ENCODE measurements at places on chromosomes 13 and 19. TPM values are rescaled to one million over a fixed set of nuclear protein-coding genes. Genes with fewer than 3 reads are reported as not detected.

Gene URI1
- total RNA-seq = 60.9 TPM

- peak; percentile 26 for DNase-seq
Measured at GRCh38 chr19:45245334-45245787, at the start of gene EXOC3L2. Gene EXOC3L2, minus strand, starts transcription at chr19:45245407. Its CDS starts 6,362 bp downstream, at chr19:45239045.

GRCh38 chr19:21610341-21610740 is 104.9 kb downstream of the ZNF429 start:
- DNase-seq = no peak

DNA sequence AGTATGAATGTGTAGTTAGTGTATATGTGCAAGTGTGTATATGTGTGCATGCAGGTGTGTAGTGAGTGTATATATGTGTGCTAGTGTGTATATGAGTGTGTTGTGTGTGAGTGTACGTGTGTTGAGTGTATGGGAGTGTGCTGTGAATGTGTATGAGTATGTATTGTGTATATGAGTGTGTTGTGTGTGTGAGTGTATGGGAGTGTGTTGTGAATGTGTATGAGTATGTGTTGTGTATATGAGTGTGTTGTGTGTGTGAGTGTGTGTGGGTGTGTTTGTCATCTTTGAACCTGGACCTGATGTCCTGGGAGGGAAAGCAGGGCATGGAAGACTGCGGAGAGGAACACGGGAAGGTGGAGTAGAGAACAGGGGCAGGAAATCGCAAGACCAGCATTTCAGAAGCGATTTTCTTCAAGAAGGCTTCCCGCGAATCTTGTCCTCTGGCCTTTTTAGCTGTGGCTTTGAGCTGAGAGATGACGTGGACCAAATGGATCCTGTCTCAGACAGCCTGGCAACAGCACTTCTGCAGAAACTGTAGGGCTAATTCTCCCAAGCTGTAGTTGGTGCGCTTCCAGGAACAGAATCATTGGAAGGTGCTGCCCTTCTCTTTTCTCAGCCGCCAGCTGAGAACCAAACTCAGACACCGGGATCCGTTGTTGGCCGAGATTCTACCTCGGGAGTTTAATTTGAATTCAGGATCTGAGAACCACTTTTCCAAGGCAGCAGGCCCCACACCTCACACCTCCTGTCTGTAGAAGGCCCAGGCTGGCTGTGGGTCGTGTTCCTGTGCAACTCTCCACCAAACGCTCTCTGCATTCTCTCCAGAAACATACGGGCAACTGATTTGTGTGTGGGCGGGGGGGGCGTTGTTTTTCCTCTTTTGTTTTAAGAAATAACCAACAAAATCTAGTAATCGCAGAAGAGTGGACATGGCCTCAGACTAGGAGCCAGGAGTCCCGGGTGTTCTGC is 94.7 kb upstream of the RAP2A start:
- peak; percentile 94 for DNase-seq

GRCh38 chr19:12774588-12775555 is at the start of gene HOOK2:
Gene HOOK2, minus strand, starts transcription at chr19:12775552. Its CDS starts 103 bp downstream, at chr19:12775449.
- DNase-seq = no peak

Gene KLK15
- total RNA-seq = not detected

DNA sequence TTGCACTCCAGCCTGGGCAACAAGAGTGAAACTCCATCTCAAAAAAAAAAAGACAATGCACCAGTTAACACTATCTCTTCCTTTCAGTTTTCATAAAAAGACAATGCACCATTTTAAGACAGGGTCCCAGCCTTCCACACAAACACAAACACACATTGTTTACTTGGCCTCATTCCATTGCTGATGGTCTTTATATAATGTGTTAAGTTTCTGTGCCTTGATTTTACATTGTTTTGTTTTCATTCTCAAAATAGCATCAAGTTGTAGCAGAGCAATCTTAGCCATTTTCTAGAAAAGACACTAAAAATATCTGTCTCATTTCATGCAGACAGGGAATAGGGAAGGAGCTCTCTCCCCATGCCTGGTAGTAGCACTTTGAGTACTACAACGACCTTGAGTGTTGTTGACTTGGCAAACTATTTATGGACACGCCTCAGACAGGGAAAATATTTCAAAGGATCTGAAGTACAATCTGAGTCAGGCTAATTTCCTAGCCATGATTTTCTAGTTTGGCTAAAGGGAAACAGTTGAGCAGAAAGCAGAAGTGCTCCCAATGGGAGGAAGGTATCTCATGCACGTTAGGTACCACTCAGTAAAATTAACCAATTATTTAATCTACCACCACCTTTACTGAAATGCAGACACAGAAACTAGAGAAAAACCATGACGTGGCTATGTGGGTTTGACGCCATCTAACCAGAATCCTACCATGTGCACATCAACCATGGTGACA is 120.6 kb downstream of the ABCC4 start:
- DNase-seq = no peak

- DNase-seq = no peak
Measured at GRCh38 chr13:110037925-110038573, 251.7 kb upstream of the IRS2 start.

Gene TBC1D4
- total RNA-seq = 28.7 TPM

Gene SYCN
- not detected for total RNA-seq

DNA sequence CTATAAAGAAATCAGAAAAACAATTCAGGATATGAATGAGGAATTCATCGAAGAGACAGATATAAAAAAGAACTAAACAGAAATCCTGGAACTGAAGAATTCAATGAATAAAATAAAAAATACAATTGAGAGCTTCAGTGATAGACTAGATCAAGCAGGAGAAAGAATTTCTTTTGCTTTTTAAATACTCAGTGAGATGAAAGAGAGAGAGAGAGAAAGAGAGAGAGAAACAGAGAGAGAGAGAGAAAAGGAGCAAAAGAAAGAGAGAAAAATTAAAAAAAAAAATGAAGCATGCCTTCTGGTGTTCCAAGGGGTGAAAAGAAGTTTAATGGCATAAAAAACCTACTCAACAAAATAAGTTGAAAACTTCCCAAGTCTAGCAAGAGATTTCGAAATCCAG is 22.0 kb upstream of the SLC7A9 start:
- no peak for DNase-seq

Gene GRWD1
- 25.1 TPM for total RNA-seq

- DNase-seq = no peak
Measured at GRCh38 chr13:55155046-55155445, 1985.7 kb upstream of the PRR20A start.

GRCh38 chr19:4511300-4512054 is 6.8 kb downstream of the PLIN4 start:
- DNase-seq = no peak

- DNase-seq = no peak
Measured at GRCh38 chr13:95226050-95226449, 75.2 kb downstream of the ABCC4 start.

- DNase-seq = peak; percentile 18
Measured at GRCh38 chr13:42484386-42484785, 89.6 kb upstream of the TNFSF11 start.

DNA sequence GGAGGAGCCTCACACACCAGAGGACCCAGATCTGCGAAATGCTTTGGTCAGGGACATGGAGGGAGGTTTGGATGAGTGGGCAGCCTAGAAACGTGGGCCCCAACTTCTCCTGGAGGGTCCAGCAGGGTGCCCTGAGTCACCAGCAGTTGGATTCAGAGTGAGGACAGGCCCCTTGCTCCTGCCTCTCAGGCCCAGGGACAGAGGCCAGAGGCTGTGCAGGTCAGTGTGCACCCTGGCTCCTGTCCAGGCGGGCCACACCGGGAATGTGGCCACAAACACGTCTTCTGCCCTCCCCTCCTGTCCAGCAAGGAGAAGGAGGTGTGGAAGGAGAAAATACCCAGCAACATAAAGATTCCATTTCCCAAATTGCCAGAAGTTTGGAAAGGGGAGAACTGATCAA is 19.4 kb downstream of the IRS2 start:
- no peak for DNase-seq

- no peak for DNase-seq
Measured at GRCh38 chr19:42153672-42154433, 21.6 kb upstream of the POU2F2 start.

Gene SRRM5
- under 0.01 TPM for total RNA-seq

DNA sequence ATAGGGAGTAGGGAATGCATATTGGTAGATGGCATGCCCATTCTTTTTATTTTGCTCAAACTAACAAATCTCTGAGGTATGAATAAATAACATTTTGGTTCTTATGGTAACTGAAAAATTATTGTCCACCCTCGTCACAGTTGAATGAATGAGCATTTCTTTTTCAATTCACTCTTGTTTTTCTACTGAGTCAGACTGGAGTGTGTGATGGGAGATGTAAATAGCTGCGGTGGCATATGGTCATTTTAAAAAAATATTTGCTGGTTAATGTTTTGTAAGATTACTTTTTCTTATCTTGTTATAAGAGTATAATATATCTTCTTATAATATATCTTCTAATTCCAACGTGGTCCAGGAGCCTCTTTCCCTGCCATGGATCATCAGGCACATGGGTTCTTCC is 586.5 kb downstream of the SLITRK5 start:
- DNase-seq = no peak

Gene PLK5
- total RNA-seq = not detected

DNA sequence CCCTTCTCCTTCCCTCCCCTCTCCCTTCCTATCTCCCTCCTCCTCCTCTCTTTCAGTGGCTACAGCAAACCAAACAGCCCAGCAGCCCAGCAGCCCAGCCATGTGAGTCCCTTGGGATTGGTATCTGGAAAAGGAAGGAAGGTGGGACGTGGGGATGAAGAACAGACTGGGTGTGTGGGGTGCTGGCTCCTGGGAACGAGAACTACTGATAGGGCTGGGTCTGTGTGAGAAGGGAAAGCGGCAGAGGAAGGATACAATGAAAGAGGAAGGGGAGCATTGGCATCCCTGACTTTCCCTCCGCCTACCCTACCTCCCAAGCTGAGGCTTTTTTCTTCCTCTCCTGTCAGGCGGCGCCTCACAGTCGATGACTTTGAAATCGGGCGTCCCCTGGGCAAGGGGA is 863 bp downstream of the AURKC start:
- DNase-seq = no peak

DNA sequence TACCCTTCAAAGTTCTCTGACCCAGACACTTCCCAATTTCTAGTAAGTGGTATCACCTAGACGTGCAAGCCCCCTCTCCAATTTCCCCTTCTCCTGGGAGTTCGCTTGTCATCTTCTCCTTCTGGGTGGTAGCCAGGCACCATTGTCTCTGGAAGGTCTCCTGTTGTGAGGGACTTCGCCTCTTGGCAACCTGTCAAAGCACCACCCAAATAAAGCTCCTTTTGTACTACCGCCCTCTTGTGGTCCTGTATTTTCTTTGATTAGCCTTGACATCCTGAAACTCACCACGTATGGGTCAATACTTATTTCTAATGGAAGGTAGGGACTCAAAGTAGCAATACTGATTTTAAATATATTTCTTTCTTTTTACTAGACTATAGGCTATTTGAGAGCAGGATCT is 8.2 kb downstream of the GPC5 start:
- DNase-seq = peak; percentile 35

Gene DCT
- not detected for total RNA-seq

- DNase-seq = no peak
Measured at GRCh38 chr19:46552891-46553290, 48.2 kb upstream of the CALM3 start.

DNA sequence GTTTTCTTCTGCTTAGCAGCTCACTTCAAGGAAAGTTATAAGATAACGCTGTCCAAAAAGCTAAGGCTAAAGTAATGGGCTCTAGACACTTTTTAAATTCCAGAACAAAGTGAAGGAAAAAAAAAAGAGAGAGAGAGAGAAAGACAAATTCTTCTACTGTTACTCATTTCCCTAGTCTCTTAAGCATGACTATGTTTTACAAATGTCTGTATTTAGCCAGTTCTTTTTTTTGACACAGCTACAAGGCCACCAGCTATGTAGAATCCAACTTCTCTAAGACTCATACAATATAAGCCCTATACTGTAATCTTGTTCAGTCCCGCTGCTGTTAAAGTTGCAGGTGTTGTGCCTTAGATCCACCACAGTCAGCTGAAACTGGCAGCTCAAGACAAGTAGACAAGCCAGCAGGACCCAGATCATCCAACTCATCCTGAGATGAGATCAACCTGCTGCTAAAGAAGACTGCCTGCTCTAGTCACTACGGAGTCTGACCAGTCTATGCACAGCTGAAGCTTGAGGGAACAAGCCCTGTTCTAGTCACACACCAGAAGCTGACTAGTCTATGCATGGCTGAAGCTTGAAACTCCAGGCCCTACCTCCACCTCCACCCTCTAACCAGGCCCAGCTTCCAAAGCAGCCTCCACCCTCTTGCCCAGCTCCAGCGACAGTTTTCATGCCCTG is 10.3 kb upstream of the ZNF83 start:
- peak; percentile 46 for DNase-seq

Measured in fibroblast of villous mesenchyme (primary cell).